D721Med (cell line): ENCODE measurements at places on chromosomes 5 and 9.

DNA sequence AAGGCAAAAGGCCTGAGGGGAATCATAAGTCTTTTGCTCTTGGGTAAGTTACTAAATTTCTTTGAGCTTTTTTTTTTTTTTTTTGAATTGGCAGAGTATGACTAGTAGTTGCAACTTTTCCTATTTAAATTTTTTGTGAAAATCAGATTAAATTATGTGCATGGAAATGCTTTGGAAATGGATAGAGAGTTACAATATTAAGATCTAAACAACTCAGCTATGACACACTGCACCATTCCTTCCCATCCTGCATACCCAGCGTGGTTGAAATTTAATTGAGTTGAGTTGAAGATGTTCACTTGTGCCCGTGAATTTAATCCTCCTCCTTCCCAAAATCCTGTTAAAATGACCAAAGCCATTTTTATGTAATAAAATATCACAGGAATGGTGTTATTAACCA lies 296.4 kb downstream of the ACTL7B start:
- DNase-seq: no peak

DNA sequence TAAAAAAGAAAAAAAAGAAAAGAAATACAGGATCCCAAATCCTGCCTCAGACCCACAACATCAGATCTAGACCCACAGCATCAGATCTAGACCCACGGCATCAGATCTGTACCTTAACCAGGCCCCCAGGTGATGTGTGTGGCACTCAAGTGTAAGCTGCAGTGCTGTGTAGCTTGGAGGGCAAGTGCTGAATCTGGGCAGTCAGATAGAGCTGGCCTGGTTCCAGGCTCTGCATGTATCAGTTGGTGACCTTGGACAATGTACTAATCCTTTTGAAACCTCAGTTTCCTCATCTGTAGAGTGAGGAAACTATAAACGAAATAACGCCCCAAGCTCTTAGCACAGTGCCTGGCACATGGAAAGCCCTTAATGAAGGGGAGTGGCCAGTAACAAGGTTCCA lies 16.7 kb downstream of the COL15A1 start:
- DNase-seq: no peak

DNA sequence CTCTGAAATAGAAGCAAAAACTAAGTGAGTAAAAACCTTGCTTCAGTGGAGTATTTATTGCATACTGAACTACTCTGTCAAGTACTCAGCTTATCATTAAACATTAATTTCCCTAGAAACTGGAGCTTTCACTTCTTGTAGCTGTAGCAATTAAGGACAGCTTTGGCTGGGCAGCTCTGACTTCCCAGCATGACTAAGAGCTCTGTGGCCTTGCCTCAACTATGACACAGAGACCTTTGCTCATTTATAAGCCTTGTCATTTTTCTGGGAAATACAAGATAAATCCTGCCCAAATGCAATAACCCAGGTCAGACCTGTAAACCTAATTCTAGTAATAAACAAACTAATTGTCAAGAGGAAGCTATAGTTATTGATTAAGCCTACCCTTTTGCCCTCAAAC lies 65.4 kb upstream of the STK32A start:
- DNase-seq: no peak

DNA sequence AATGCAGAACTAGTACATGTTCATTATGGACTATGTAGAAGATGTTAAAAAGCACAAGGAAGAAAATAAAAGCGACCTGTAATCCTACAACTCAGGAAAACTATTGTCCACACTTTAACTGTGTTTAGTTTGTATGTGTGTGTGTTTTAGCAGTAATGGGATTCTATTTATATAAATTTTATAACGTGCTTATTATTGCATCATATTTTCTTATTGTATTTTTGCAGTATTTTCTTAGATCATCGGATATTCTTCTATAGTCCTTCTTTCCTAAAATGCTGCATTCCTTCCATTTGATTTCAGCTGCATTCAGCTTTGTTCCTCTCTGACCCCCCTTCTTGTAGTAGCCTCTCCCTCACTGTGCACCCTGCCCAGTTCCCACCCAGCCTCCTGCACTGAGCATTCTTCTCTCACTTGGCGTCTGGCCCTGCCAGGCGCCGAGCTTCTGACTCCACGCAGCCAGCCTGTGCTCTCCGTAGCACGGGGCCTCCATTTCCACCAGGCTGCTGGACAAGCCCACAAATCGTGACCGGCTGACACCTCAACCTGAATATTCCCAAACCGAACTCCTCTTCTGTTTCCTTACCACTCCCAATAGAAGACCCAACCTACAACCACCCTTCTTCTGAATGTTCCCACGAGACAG lies 39.9 kb downstream of the MVB12B start:
- DNase-seq: no peak

DNA sequence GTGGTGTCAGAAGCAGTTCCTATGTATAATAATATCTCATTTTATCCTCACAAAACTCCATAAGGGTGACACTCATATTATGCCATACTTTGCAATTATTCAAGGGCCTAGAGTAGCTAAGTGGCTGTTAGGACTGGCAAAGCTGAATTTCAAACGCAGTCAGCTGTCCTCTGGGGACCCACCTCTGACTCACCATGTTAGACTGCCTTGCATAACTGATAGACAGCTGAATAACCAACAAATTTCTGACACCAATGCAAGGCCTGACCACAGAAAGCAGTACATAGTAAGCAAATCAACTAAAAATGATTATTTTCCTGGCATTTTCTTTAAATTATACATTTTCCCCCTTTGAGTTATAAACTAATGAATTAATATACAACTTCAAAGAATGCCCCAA lies 251.6 kb upstream of the PTGER4 start:
- no peak for DNase-seq

GRCh38 chr5:82388181-82388580 lies 110.0 kb upstream of the RPS23 start:
- no peak for DNase-seq

DNA sequence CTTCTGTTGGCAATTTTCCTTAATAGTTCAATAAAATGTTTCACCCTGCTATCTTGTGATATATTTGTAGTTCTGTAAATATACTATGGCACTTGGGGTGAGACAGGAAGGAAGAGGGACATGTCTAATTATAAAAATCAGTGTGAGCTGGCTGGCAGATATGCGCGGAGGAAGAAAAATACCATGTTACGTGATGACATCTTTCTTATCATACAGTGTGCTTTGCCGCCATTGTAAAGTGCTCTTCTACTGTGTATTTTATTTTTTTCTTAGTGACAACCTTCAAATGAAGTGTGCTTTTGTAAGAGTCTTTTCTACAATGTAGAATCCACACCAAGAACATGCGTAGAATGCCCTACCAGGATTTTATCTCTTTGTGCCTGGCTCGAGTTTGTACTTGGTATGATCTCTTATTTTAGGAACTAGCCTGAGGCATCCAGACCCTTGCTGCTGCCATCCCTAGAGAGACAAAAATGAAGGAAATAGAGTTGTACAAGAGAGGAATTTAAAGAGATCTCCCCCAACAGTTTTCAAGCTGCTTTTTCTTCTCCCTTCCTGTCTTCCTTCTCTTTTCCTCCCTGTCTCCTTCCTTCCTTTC lies 46.7 kb upstream of the RIOK2 start:
- DNase-seq: no peak

DNA sequence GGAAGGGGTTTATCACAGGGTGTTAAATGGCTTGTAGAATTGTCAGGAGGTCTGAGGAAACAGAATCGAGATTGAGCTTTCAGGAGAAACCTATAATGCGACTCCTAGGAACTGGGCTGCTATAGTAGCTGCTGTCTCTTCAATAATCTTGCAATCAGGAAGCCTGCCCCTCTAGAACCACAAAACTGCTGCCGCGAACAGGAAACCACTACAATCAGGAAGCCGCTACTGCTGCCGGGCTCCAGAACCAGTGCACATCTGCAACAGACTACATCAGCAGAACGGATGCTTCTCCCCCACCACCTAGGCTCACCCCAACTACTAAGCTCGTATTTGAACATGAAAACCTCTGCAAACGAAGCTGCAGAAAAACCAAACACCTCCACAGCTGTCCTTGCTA lies 31.6 kb downstream of the TNFSF8 start:
- DNase-seq: no peak
